Neural progenitor cell (in vitro differentiated cells): ENCODE measurements at places on chromosomes 12 and 14. TPM values are rescaled to one million over a fixed set of nuclear protein-coding genes. Genes with fewer than 3 reads are reported as not detected.

DNA sequence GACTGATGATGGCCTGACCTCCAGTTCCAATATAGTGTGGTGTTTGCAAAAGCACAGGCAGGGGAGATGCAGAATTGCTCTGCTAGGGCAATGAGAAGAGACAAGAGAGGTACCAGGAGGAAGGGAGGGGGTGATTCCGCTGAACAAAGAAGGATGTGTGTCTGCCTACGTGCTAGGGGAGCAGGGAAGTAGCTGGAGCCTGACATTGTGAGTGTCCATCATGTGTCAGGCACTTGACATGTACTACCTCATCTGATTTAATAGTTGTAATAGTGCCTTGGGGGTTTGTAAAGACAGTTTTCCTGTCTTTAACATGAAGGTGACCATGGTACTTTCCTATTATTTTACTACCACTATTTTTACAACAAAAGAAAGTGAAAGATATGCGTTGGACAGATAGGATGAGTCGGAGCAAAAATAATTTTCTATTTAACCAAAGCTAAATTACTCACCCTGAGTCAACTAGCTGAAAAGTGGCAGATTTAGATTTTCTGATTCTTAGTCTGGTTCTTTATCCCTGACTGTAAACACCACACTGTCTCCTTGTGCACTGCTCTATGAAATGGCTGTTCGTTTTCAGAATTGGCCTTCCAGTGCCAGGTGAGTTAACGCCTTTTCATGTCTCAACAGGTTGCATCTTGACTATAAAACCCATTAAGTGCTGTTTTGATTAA, 33.7 kb upstream of the TEAD4 start:
- H3K4me1 ChIP-seq, result no peaks in the 10 kb centered on the region
- H3K36me3 ChIP-seq, result peaks cover 4% of the 10 kb centered on the region
- no peaks in the 10 kb centered on the region for H3K27me3 ChIP-seq
- DNase-seq, result no peak

DNA sequence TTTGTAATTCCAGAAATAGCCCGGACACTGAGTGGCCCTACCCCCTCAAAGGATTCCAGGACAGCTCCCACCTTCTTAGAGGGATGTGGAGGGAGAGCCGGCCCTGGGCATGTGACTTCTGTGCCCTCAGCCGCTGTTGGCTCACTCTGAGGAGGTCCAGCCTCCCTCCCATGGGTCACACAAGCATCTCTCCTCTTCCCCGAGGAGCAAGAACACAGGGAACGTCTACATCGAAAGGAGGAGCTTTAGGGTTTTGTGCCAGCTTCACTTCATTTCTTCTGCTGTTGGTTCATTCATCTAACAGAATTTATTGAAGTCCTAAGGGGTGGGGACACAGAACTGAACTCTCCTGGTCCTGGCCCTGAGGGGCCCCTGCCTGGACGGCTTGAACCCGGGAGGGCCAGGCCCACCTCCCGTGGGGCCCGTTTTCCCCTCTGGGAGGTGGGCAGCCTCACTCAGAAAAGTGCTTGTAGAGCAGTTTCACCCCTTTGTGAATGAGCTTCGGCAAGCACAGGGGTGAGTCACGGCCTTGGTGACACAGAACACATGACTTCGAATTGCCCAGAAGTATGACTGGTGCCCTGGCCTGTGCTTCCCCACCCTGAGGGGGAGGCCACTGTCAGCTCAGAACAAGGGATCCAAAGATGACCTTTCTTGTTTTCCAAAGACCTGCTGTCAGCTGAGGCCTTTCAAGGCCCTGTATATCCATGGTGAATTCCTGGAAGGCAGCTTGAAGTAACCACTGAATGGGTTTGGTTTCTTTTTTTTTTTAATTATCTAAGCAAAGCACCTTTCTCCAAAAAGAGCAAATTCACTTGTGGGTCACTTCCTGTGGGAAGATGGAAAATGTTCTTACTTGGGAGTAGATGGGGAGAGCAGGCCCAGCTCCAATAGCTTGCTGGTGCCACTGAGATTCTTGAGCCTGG, 39.2 kb downstream of the NFKBIA start:
- peaks cover 16% of the 10 kb centered on the region for H3K4me1 ChIP-seq
- H3K27ac ChIP-seq, result no peak overlapping the region
- no peak for DNase-seq
- no peaks in the 10 kb centered on the region for H3K36me3 ChIP-seq
- no peaks in the 10 kb centered on the region for H3K27me3 ChIP-seq

- no peaks in the 10 kb centered on the region for H3K36me3 ChIP-seq
- DNase-seq, result no peak
- no peaks in the 10 kb centered on the region for H3K27me3 ChIP-seq
- no peaks in the 10 kb centered on the region for H3K4me1 ChIP-seq
Measured at GRCh38 chr14:91009501-91010152, 50.8 kb downstream of the RPS6KA5 start.

GRCh38 chr14:47978871-47979270, 303.5 kb upstream of the MDGA2 start:
- H3K4me1 ChIP-seq, result no peaks in the 10 kb centered on the region
- H3K36me3 ChIP-seq, result no peaks in the 10 kb centered on the region

DNA sequence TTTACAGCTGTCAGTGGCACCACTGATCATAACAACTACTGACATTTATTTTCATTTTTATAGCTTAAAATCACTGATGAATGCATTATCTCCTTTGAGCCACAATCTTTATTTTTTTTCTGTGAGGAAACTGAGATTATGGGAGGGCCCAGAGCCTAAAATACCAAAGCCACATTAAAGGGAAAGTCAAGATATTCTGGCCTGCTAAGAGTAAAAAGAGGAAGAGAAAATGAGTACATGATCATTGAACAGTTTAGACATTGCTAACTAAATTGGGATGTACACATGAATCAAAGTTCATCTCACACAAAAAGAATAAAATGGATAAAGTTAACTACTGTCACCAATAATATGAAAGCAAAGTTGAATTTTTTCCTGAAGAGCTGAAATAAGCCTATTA, 170.5 kb upstream of the GARIN2 start:
- no peaks in the 10 kb centered on the region for H3K27me3 ChIP-seq
- no peaks in the 10 kb centered on the region for H3K4me1 ChIP-seq
- no peak overlapping the region for H3K27ac ChIP-seq

- H3K4me1 ChIP-seq, result peaks cover 43% of the 10 kb centered on the region
- DNase-seq, result peak; percentile 89
- peaks cover 4% of the 10 kb centered on the region for H3K27me3 ChIP-seq
Measured at GRCh38 chr14:101365329-101366158, 195.8 kb upstream of the DIO3 start.

DNA sequence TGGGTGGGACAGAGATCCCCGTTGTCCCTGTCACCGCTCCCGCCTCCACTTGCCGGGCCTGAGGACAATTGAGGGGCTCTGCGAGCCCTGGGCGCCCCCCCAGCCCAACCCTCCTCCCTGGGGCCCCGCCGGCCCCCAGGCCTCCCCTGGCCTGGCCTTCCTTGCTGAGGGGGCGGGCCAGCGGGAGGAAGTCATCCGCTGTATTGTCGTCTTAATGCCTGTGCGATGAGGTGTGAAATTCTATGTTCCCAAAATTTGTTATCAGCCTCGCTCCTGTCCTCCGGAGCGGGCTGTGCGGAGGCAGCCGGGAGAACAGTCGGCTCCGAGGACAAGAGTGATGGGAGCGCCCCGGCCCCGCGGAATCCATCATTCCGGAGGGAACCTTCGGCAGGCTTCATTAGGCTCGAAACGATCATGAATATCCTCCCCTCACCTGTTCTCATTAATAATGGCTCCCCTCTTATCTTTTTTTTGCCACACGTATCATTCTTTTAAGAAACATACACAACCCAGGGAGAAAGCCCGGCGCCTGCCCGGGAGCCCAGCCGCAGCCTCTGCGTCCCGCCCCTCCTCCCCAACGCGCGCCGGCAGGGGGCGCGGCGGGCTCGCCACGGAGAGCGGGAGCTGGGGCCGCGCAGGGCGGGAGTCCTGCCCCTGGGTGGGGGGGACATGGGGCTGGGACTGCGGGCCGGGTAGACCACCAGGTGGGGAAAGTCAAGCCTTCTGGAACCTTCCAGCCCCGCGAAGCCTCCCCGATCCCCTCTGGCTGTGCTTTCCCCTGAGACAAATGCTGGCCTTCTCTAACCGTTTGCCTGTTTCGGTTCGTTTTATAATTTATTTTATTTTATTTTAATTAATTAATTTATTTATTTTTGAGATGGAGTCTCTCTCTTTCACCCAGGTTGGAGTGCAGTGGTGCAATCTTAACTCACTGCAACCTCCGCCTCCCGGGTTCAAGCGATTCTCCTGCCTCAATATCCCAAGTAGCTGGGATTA, 17.1 kb upstream of the DLK1 start:
- peak overlapping the region; percentile 21 for H3K4me3 ChIP-seq
- H3K27ac ChIP-seq, result no peak overlapping the region
- peaks cover 38% of the 10 kb centered on the region for H3K4me1 ChIP-seq
- H3K27me3 ChIP-seq, result peaks cover 10% of the 10 kb centered on the region
- H3K36me3 ChIP-seq, result no peaks in the 10 kb centered on the region

DNA sequence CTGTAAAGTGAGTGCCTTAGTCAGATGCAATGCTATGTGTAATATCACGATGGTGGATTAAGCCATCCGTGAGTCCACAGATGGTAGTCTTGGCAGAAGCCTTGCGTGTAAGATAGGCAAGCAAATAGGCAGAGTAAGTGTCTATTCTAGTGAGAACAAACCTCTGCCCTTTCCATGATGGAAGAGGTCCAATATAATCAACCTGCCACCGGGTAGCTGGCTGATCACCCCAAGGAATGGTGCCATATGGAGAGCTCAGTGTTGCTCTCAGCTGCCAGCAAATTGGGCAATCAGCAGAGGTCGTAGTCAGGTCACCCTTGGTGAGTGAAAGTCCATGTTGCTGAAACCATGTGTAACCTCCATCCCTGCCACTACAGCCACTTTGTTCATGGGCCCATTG, 371.2 kb upstream of the LRFN5 start:
- no peaks in the 10 kb centered on the region for H3K27me3 ChIP-seq
- no peak for DNase-seq
- no peak overlapping the region for H3K4me3 ChIP-seq
- H3K27ac ChIP-seq, result no peak overlapping the region
- H3K36me3 ChIP-seq, result no peaks in the 10 kb centered on the region
- H3K4me1 ChIP-seq, result no peaks in the 10 kb centered on the region

GRCh38 chr14:76564471-76565422, 188.8 kb downstream of the ESRRB start:
- H3K36me3 ChIP-seq, result no peaks in the 10 kb centered on the region
- no peak overlapping the region for H3K4me3 ChIP-seq
- no peaks in the 10 kb centered on the region for H3K27me3 ChIP-seq
- H3K27ac ChIP-seq, result no peak overlapping the region
- no peaks in the 10 kb centered on the region for H3K4me1 ChIP-seq
- peak; percentile 20 for DNase-seq

GRCh38 chr12:89166525-89166934, 185.8 kb downstream of the DUSP6 start:
- H3K4me1 ChIP-seq, result no peaks in the 10 kb centered on the region
- no peak overlapping the region for H3K27ac ChIP-seq
- no peak overlapping the region for H3K4me3 ChIP-seq
- H3K36me3 ChIP-seq, result no peaks in the 10 kb centered on the region
- DNase-seq, result no peak

DNA sequence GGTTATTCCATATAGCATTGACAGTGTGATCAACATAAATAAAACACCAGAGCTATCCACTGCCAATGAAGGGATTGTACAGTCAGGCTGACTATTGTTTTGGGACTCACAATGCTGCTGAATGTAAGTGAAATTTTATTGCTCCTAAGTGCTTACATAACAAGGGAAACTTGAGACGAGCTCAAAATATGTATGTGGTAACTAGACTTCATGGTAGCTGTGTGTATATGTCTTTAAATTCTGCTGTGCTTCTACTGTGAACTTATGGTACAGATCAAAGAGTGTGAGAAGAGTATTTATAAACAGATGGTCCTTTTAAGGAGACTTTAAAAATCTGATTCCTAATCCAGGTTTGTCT, 6.9 kb downstream of the FLRT2 start:
- H3K4me1 ChIP-seq, result peaks cover 26% of the 10 kb centered on the region
- H3K4me3 ChIP-seq, result no peak overlapping the region
- no peaks in the 10 kb centered on the region for H3K36me3 ChIP-seq
- H3K27me3 ChIP-seq, result peaks cover 33% of the 10 kb centered on the region
- DNase-seq, result no peak
- no peak overlapping the region for H3K27ac ChIP-seq

- H3K27ac ChIP-seq, result no peak within 1 kb of the TSS
- no peaks in the 10 kb centered on the region for H3K36me3 ChIP-seq
- DNase-seq, result peak; percentile 85
- no peaks in the 10 kb centered on the region for H3K27me3 ChIP-seq
- peaks cover 21% of the 10 kb centered on the region for H3K4me1 ChIP-seq
- peak within 1 kb of the TSS; percentile 79 for H3K4me3 ChIP-seq
Measured at GRCh38 chr14:23183479-23183878, at the start of gene SLC7A8. SLC7A8 (minus strand) TSS chr14:23183660; CDS start chr14:23182914, 746 bp downstream.

- H3K4me3 ChIP-seq, result no peak overlapping the region
- H3K4me1 ChIP-seq, result peaks cover 8% of the 10 kb centered on the region
- no peaks in the 10 kb centered on the region for H3K27me3 ChIP-seq
- no peak for DNase-seq
- H3K27ac ChIP-seq, result no peak overlapping the region
- H3K36me3 ChIP-seq, result no peaks in the 10 kb centered on the region
Measured at GRCh38 chr12:68915055-68915454, 17.9 kb downstream of the CPM start.

- DNase-seq, result no peak
- H3K4me3 ChIP-seq, result no peak overlapping the region
- H3K4me1 ChIP-seq, result no peaks in the 10 kb centered on the region
- no peak overlapping the region for H3K27ac ChIP-seq
Measured at GRCh38 chr12:124371970-124372555, 77.2 kb downstream of the RFLNA start.

DNA sequence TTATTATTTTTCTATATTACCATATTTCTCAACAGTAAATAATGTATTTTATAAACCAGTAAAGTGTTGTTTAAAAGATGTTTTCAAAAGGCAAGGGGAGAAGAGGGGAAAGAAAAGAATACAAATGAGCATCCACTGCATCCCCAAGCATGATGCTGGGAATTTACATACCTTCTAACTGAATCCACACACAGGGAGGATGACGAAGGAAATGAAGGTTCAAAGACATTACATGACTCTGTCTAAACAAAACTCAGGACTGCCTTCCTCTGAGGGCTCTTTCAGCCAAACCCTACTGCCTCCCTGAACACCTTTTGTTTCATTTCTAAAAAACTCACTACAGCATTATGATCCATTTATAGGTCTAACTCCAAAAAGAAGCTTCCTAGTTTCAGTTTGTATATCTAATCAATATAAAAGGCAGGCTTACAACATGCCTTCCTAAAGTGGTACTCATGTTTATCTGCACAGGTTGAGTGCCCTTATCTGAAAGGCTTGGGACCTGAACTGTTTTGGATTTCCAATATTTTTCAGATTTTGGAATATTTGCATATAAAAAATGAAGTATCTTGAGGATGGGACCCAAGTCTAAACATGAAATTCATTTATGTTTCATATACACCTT, 30.3 kb downstream of the DICER1 start:
- peaks cover under 1% of the 10 kb centered on the region for H3K36me3 ChIP-seq
- H3K4me1 ChIP-seq, result peaks cover 30% of the 10 kb centered on the region
- H3K4me3 ChIP-seq, result no peak overlapping the region
- no peaks in the 10 kb centered on the region for H3K27me3 ChIP-seq
- H3K27ac ChIP-seq, result no peak overlapping the region

Gene MYL2
- total RNA-seq, result not detected in 2 replicates

Gene ARHGEF25
- total RNA-seq, result 17.3 and 27.3 TPM in 2 replicates

Gene CLEC1A
- not detected in 2 replicates for total RNA-seq

Gene OR4N5
- not detected in 2 replicates for total RNA-seq

Gene OAS3
- under 0.01 TPM in 1 of 2 replicates, not detected in the other for total RNA-seq
